ENCODE measurements at places on chromosomes 4 and X.

DNA sequence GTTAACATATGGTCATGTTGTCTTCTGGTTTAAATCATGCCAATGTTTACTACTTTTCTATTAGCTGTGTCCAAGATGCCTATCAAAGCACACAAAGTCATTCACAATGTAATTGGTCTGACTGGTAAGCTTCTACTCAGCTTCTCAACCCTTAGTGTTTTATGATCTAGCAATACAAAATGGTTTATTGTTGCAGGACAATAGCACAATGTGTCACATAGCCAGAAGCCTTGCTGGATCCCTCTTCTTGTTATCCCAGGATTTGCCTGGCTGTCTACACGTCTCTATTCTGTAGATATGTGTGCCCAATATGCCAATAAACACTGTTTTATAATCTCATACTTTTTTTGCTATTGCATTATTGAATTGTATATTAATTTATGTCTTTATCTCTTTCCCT lies 1111.0 kb upstream of the AGA start:
- DNase-seq, result no peak

- DNase-seq, result no peak
These were observed 137.9 kb downstream of the SLC7A11 start for GRCh38 chr4:138104284-138104680.

DNA sequence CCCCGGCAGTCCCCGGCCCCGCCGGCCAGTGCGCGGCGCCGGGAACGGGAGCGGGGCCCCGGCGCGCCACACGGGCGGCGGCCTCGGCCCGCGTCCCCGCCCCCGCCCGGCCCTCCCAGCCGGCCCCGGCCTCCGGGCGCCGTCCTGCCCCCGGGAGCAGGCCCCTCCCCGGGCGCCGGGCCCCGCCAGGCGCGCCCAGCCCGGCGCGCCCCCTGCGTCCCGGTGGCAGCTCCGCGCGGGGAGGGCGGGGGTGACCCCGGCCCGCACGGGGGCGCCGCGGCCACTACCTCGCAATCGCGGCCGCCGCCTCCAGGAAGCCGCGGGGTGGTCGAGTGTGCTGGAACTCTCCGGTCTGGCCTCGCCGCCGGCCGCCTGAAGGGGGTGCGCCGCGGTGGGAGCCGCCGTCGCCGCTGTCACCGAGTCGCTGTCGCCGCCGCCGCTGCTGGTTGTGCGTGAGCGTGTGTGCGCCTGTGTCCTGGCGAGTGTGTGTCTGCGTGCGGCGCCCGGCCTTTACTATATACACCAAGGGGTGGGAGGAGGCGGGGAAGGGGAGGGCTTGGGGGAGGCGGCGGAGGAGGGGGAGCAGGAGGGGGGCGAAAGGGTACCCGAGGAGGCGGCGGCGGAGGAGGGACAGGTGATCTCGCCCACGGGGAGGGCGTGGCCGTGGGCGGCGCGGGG lies at the start of gene RAI2:
RAI2 (minus strand) TSS at position 488 of the 678 bp plus-strand sequence. CDS start 59,288 bp downstream, outside the sequence.
- peak; percentile 60 for DNase-seq

DNA sequence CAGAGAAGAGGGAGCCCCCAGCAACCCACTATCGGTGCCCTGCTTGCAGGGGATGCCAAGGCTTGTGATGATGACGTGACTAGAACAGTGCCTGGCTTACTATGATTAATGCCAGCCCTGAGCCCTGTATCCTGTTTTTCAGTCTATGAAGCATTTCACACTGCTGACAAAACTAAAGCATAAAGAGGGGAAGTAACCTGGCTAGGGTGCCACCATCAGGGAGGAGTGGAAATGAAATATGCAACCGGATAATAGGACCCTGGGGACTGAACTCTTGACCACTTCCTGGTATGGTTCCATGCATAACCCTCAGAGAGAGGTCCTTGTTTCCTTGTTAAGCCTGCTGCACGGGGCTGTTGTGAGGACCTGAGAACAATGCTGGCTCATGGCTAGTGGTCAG lies 50.3 kb downstream of the MED28 start:
- DNase-seq, result no peak

DNA sequence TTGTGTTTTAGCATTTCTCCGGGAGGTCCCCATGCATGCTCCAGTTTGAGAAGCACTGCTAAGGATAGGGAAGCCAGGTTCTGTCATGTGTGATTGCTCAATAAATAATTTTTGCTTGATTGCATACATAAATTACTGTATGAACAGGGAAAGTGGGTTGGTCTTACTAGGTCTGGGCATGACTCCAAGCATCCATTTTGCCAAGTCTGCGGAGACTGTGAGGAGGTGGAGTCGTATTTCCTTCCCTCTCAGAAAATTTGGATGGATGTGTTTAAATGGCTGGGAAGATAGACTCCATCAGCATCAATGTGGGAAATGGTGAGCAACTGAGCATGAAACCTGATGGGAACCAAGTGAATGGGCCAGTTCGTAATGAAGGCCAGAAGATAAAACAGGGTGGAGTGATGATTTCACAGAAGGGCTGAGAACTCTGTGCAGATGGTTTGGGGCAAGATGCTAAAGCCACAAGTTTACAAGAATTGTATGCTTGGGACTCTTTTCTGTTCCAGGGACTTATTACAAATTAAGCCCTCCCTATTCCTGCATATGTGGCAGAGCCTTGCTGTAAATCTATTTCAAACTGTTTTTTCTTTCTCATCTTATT lies 84.1 kb downstream of the NHS start:
- peak; percentile 3 for DNase-seq

GRCh38 chrX:115437841-115438595 lies 123.0 kb upstream of the PLS3 start:
- DNase-seq, result no peak
